ENCODE measurements at places on chromosomes 2 and 18. TPM values are rescaled to one million over a fixed set of nuclear protein-coding genes. Genes with fewer than 3 reads are reported as not detected.

Gene KCNIP3
- polyA plus RNA-seq = 14.6 TPM

Gene MEP1B
- polyA plus RNA-seq = not detected

DNA sequence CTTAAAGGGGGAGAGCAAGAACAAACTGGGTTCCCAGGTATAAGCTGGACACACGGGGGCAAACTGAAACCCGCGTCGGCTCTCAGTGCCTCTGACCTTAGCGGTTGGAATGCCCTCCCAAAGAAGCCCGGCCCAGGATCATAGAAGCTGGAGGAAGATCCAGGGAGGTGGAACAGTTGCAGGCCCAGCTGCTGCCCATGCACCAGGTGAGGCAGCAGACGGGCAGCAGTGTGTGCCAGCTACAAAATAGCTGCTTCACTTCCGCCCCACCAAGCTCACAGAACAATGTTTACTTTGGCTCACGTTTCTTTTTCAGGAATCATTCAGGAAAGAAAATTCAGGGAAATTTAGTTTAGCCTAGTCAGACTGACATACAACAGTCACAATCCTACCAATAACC, 3.9 kb upstream of the ERMN start:
- DNase-seq = no peak

DNA sequence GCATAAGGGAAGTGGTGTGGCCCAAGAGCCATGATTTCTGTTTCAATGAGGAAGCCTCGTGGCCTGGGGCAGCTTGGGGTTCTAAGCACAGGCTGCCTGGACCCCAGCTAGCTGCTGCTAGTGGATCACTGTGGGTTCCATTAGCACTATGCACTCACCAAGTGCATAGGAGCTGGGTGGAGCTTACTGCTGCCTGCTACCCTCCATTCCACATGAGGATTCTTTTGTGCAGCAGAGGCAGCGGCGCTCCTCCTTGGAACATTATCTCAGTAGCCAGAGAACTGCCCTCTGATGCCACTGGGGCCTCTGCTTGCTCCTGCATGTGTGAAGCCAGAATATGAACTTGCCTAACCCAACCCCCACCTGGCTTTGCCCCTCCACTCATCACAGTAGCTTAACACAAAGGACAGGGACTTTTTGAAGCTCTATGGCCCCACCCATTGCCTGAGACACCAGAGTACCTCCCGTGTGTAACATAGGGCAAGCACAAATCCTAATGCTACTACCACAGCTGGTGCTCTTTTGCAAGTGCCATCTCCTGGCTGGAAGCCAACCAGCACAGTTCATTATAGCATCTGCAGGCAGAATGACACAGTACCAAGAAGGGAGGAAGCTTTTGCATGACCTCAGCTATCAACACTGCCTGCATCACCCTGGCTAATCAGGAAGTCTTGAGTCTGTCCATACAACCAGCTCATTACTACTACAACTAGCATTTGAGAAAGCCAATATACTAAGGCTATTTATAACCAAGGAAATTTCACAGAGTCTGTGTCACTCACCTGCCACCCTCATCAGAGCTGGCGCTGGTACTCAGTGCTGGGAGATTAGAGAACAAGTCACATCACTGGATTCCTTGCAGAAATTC, 297.0 kb upstream of the GULP1 start:
- no peak for DNase-seq

Gene CPLX4
- 0.09 TPM for polyA plus RNA-seq

DNA sequence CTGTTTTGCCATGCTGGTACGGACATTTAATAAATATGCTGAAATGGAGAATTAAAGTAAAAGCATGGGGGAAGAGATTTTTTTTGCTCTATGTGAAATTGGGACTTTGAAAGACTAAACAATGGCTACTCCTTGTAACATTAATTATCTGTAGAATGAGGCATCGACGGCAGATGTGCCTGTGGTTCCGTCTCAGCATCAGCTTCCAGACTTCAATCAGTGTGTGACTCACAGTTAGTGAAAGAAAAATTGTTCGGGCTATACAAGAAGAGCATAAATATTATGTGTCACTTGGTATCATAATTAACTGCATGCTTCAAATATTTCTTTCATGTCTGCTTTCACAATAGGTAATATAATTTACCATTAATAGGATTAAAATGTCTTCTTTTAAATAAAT, 117.0 kb upstream of the SMIM21 start:
- DNase-seq = no peak

Data from right renal pelvis (tissue), 4 donors.